ENCODE measurements at places on chromosomes 11 and 22.

DNA sequence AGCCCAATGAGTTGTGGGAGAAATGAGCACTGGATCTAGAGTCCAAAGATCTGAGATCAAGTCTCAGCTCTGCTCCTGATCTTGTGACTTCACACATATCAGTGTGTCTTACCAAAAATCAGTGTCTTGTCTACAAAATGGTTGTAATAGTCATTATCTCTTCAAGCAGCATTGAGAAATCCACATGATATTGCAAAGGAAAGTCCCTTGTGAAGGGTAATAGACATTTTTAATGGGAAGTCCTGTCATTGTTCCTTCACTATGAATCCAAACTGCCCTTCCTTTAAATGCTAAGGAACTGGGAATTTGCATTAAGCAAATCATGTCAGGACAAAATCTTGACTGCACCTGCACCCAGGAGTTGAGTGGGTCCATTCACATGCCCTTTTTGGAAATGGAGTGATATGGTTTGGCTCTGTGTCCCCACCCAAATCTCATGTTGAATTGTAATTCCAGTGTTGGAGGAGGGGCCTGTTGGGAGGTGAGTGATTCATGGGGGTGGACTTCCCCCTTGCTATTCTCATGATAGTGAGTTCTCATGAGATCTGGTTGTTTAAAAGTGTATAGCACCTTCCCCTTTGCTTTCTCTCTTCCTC, 51.1 kb downstream of the COMMD9 start:
- no peak for DNase-seq

GRCh38 chr11:44397586-44398178, 87.7 kb upstream of the ALX4 start:
- no peak for DNase-seq

DNA sequence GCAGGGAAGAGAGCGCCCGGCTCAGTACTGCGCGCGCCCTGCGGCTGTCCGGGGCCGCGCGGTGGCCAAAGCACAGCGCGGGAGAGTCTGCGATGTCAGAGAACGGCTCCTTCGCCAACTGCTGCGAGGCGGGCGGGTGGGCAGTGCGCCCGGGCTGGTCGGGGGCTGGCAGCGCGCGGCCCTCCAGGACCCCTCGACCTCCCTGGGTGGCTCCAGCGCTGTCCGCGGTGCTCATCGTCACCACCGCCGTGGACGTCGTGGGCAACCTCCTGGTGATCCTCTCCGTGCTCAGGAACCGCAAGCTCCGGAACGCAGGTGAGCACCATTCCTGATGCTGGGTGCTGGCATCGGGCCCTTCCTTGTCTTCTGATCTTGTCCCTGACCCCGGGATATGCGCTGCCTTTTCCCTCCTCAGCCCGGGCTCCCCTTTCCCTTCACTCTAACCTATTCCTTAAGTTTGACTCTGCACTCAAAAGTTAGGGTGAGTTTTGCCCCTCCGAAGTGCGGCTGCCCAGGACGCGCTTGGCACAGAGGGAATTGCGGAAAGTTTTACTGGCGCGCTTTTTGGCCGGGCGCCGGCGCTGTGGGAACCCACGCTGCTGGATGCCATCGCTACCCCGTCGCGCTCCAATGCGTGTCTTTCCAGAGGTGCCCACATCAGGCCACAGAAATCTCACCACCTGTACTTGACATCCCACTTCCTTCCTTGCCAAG, at the start of gene MTNR1B:
MTNR1B (plus strand) TSS at position 18 of the 714 bp plus-strand sequence; CDS start at position 93, 75 bp downstream.
- DNase-seq, result no peak

DNA sequence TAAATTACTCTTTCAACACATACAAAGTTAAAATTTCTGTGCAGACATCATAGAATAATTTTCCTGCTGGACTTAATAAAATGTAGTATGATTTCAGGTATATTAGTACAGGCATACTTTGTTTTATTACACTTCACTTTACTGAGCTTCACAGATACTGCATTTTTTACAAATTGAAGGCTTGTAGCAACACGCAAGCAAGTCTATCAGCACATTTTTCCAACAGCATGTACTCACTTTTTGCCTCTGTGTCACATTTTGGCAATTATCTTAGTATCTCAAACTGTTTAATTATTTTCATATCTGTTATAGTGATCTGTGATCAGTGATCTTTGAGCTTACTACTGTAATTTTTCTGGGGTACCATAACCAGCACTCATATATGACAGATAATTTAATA, 44.5 kb downstream of the BBOX1 start:
- no peak for DNase-seq

DNA sequence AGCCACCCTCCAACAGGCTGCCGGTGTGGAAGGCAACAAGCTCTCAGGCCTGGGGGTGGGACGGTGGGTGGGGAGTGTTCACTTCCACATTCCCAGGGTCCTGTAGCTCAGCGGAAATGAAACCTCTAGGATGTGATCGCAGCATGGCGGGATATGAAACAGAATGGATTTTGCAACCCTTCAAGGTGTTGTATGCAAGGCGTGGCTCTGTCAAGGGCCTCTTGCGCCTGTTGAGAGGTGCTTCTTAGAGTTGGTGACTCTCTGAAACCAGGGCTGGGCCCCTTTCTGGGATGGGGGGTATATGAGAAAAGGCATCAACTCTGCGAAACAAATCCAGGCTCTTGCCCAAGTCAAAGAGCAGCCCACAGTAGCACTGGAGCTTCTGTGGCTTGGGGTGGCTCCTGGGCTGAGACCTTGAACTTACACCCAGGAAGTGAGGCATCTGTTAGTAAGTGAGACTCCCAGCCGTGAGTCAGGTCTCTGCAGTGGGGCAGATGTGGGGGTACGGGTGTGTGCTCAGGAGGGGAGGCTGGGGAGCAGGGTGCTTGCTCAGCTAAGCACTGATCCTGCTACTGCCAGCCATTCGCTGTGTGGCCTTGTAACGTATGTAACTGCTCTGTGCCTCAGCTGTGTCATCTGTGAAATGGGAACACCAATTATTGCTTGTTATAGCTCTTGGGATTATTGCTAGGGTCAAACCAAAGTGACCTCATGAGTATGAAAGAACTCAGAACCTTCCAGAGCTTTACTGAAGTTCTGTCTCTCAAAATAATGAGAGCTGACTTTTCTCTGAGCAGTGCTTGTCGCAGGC, 28.3 kb downstream of the NECTIN1 start:
- DNase-seq, result peak; percentile 5

GRCh38 chr11:122177238-122177637, 61.2 kb upstream of the BLID start:
- no peak for DNase-seq

DNA sequence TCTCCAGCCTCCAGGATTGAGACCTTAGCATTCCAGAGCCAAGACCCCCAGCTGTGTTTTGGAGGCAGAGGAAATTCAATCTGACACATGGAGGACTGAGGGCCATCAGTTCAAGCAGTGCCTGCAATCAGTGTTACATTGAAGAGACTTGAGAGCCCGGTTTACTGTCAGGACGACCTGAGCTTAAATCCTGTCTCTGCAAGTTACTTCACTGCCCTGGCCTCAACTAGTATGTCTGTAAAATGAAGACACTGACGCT, 35.1 kb downstream of the TRIM29 start:
- DNase-seq, result no peak

Measured in amniotic epithelial cell (primary cell).